ENCODE measurements at places on chromosomes 12 and 14. TPM values are rescaled to one million over a fixed set of nuclear protein-coding genes. Genes with fewer than 3 reads are reported as not detected.

GRCh38 chr12:55926738-55927587 is 731 bp downstream of the PYM1 start:
- DNase-seq: peak; percentile 88

DNA sequence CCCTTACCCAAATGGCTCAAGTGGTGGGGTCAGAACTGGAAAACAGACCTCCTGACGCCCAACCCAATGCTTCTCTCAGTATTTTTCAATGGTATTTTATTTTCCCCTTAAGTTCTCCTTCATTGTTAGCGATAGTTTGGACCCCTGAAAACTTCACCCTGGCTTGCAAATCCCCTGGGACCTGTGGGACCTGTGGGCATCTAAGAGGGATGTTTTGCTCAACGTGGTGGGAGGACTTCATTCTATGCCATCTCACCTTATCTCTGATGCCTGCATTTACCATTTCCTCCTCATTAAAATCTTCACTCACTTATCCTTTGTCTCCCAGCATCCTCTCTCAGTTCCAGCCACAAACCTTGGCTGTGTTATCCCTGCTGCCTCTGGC is 59.4 kb upstream of the GZMB start:
- no peak for DNase-seq

Gene KRT71
- total RNA-seq: not detected

Gene KRT7
- total RNA-seq: 0.68 TPM

- DNase-seq: peak; percentile 52
Measured at GRCh38 chr12:59055204-59055860, 135.0 kb upstream of the LRIG3 start.

Gene INHBC
- total RNA-seq: not detected
